ENCODE measurements at places on chromosomes 5 and 9. TPM values are rescaled to one million over a fixed set of nuclear protein-coding genes. Genes with fewer than 3 reads are reported as not detected.

OR5C1 gene
- not detected for total RNA-seq

ZNF366 gene
- total RNA-seq = 4.4 TPM

QRFP gene
- total RNA-seq = not detected

CNTNAP3B gene
- 16.5 TPM for total RNA-seq

SLCO4C1 gene
- 12.8 TPM for total RNA-seq

SPATA31D4 gene
- total RNA-seq = not detected

PPP3R2 gene
- total RNA-seq = 0.23 TPM

ROR2 gene
- total RNA-seq = 31.0 TPM

WNT8A gene
- 0.18 TPM for total RNA-seq

SLC34A1 gene
- 166 TPM for total RNA-seq

MARVELD2 gene
- total RNA-seq = 26.8 TPM

IRX4 gene
- 0.23 TPM for total RNA-seq

ITK gene
- total RNA-seq = 0.99 TPM

TAF11L10 gene
- total RNA-seq = not detected

PLAC8L1 gene
- total RNA-seq = not detected

LMX1B gene
- 4.1 TPM for total RNA-seq

OR1N1 gene
- total RNA-seq = not detected

FOXD4 gene
- 0.47 TPM for total RNA-seq

UIMC1 gene
- total RNA-seq = 32.8 TPM

GFI1B gene
- total RNA-seq = 2.0 TPM

GLRA1 gene
- total RNA-seq = not detected

IL31RA gene
- not detected for total RNA-seq

STC2 gene
- total RNA-seq = 3.9 TPM

GABRA6 gene
- total RNA-seq = not detected

TICAM2 gene
- 2.9 TPM for total RNA-seq

NR6A1 gene
- total RNA-seq = 1.2 TPM

SCGB3A1 gene
- total RNA-seq = 0.88 TPM

IL13 gene
- total RNA-seq = not detected

PCA3 gene
- 0.12 TPM for total RNA-seq

SOX30 gene
- total RNA-seq = 0.06 TPM

CDH9 gene
- 10.2 TPM for total RNA-seq

IDNK gene
- total RNA-seq = 4.8 TPM

ZCCHC7 gene
- 16.0 TPM for total RNA-seq

CAPSL gene
- total RNA-seq = 2.2 TPM

PAEP gene
- total RNA-seq = not detected

PTPN3 gene
- 30.4 TPM for total RNA-seq

MARCOL gene
- not detected for total RNA-seq

ARAP3 gene
- 17.6 TPM for total RNA-seq

STPG3 gene
- not detected for total RNA-seq

PRELID2 gene
- 40.2 TPM for total RNA-seq

HAVCR1 gene
- total RNA-seq = 5.3 TPM

RASGRF2 gene
- 3.5 TPM for total RNA-seq

FAT2 gene
- 11.9 TPM for total RNA-seq

TRPM6 gene
- 3.0 TPM for total RNA-seq

RASGEF1C gene
- total RNA-seq = 0.93 TPM

MCC gene
- 57.7 TPM for total RNA-seq

LEAP2 gene
- total RNA-seq = 5.3 TPM

IL7R gene
- total RNA-seq = 1.6 TPM

SLC36A2 gene
- 6.4 TPM for total RNA-seq

LURAP1L gene
- 32.5 TPM for total RNA-seq

OBP2B gene
- not detected for total RNA-seq

TAF11L4 gene
- not detected for total RNA-seq

DOLK gene
- 12.2 TPM for total RNA-seq

SLC12A2 gene
- total RNA-seq = 44.8 TPM

BTNL8 gene
- total RNA-seq = 0.47 TPM

PCDHGA10 gene
- total RNA-seq = 9.1 TPM

OR1Q1 gene
- total RNA-seq = not detected

CTSV gene
- total RNA-seq = 4.4 TPM

ITGA2 gene
- 25.0 TPM for total RNA-seq
